Pulmonary artery endothelial cell (primary cell): ENCODE measurements at places on chromosomes 13 and 19. TPM values are rescaled to one million over a fixed set of nuclear protein-coding genes. Genes with fewer than 3 reads are reported as not detected.

- peak; percentile 73 for DNase-seq
Observed at GRCh38 chr19:15452111-15453047, 2.6 kb upstream of the WIZ start.

- DNase-seq: no peak
Observed at GRCh38 chr19:43624933-43625332, 5.5 kb upstream of the ZNF428 start.

The IZUMO2 gene
- not detected in 2 replicates for total RNA-seq

- DNase-seq: no peak
Observed at GRCh38 chr13:66343224-66343828, 886.8 kb downstream of the PCDH9 start.

The DAZAP1 gene
- 94.8 and 106 TPM in 2 replicates for total RNA-seq

DNA sequence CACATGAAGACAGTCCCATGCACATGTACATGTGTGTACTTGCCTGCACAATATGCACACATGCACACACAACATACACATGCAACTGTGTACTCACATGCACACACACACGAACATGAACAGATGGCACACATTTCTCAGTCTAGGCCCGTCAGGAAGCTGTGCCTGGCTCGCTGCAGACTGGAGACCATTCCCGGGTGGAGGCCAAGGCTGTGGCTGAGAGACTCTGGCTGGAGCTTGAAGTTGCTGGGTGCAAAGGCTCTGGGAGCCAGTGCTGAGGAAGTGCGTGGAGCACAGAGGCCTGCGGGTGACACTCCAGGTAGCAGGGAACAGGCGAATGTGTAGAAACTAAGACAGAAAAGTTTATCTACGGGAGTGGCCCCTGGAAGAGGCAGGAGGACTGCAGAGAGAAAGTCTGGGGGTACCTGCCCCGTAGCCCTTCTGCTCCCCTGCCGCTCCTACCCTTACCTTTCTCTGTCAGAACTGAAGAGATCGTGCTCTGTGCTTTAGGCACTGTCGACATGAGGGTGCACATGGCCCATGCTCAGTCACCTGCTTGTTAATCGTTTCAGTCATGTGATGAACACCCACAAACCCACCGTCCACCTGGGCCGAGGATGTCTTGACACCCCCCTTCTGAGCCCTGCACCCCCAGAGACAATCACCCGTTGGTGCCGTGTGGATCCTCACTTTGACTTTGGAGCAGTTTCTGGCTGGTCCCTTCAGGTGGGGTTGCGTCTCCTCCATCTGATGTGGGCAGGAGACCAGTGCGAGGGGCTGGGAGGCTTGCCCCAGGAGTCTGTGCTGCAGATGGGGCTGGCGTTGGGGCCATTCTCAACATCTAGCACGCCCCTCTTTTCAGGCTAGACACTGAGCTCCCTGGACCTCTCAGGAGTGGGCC lies 69.4 kb downstream of the TEX29 start:
- no peak for DNase-seq

- no peak for DNase-seq
Observed at GRCh38 chr13:113579686-113580085, 4.9 kb upstream of the TFDP1 start.

The HSPB6 gene
- 0.20 and 0.67 TPM in 2 replicates for total RNA-seq

The RINL gene
- 8.8 and 11.7 TPM in 2 replicates for total RNA-seq

DNA sequence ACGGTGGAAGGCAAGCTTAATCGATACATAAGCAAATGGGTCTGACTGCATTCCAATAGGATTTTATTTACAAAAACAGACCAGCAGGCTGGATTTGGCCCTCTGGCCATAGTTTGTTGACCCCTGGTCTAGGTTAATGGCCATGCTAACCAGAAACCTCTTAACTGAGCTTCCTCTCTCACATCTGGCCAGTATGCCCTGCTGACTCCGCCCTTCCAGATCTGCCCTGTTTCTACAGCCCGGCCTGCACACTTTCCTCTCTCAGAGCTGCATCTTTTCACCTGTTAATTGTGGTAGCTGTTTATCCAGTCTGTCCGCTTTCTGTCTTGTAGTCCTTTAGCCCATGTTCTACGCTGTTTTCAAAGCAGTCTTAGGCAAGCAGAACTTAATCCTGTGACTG lies 25.6 kb downstream of the EDNRB start:
- DNase-seq: no peak

GRCh38 chr13:99577934-99578917 lies 77.0 kb downstream of the TM9SF2 start:
- DNase-seq: no peak

DNA sequence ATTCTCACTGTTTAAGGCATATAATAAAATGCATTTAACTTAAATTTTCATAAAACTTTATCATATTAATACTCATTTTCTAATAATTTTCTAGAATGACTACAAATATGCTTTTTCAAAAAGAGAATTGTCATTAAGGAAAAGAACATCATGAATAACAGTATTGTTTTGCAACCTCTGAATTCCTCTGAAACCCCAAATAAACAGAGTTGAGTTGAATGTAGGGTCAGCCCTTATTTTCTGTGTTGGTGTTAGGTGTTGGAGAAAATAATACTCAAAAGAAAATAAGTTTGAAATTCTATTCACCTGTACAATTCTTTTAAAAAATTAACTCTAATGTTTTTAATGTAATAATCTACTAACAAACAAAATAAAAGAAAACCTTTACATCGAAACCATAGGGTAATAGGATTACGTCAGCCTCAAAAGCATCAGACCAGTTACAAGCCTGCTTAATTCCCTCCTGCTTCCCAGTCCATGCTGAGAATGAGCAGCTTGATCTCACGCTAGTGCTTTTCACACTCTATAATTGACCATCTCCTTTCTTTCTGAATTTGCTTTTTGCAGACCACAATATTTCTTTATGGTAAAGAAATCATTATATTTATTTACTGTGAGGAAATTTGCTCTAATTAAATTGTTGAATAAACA lies 160.9 kb downstream of the PCDH9 start:
- DNase-seq: no peak

The GTF2F1 gene
- 56.8 and 65.9 TPM in 2 replicates for total RNA-seq

- no peak for DNase-seq
Observed at GRCh38 chr19:10288662-10289166, 1.0 kb upstream of the ICAM5 start.

- DNase-seq: no peak
Observed at GRCh38 chr13:73945871-73946270, 188.3 kb downstream of the KLF12 start.

- DNase-seq: no peak
Observed at GRCh38 chr13:29255567-29255966, 339.9 kb downstream of the SLC7A1 start.

GRCh38 chr13:79749984-79750551 lies 269.1 kb downstream of the NDFIP2 start:
- peak; percentile 75 for DNase-seq

- no peak for DNase-seq
Observed at GRCh38 chr13:113324398-113324797, 27.4 kb downstream of the LAMP1 start.

GRCh38 chr19:49116544-49116943 lies 2.4 kb downstream of the LIN7B start:
- DNase-seq: no peak

DNA sequence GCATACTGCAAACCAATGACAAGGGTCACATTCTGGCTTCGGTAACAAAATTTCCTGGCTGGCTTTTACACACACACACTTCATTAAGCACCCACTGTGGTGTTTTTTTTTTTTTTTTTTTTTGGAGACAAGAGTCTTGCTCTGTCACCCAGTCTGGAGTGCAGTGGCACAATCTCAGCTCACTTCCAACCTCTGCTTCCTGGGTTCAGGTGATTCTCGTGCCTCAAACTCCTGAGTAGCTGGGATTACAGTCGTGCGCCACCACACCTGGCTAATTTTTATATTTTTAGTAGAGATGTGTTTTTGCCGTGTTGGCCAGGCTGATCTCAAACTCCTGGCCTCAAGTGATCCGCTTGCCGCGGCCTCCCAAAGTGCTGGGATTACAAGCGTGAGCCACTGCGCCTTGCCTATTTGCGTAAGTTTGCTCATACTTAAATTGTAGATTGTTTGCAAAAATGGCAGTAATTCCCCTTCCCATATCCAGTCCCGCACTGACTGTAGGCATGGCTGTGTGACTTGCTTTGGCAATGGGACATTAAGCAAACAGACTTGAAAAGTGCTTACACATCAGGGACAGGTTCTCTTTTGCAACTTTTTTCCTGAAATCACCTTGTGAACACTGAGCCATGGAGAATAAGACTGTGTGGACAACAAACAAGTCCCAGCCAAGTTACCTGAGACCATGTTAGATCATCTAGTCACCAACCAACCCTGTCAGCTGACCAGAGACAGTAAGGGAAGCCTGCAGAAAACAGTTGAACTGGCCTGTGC lies 42.1 kb upstream of the EBPL start:
- DNase-seq: no peak

- DNase-seq: no peak
Observed at GRCh38 chr13:107942030-107942617, 273.2 kb downstream of the LIG4 start.

- no peak for DNase-seq
Observed at GRCh38 chr13:107572156-107572555, 643.2 kb downstream of the LIG4 start.

DNA sequence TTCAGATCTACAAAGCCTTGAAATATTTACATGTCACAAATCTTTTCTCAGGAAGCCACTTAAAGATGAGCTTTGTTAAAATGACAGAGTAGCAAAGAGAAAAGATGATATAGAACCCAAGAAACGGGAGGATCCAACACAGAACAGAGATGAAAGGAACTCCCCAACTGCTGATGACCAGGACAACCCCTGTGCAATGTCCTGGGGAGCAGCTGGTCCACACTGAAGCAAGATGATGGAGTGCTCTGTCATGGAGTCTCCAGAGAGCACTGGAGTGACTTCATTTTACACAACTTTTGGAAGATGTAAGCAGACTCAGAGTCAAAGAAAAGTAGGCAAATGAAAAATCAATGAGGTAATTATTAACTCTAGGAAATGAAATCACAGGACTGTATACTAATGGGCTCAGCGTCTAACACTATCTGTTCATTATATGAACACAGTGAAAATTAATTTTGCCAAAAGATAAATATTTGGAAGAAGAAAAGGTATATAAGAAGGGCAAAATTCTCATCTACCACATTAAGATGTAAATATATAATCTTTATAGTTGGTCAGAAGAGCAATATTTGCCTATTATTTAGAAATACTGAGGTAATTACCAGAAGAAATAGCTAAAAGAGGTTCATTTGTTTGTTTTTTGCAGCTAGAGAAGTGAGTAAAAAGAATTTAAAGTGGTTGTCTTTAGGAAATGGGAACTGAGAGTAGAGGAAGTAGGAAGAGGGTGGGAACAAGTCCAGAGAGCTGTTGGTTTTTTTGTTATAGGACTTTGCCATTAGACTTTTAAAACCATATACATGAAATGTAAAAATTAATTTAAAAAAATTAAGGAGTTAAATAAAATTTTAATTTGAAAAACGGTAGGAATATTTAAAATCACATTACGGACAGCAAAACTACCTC lies 30.5 kb downstream of the MTRF1 start:
- no peak for DNase-seq

DNA sequence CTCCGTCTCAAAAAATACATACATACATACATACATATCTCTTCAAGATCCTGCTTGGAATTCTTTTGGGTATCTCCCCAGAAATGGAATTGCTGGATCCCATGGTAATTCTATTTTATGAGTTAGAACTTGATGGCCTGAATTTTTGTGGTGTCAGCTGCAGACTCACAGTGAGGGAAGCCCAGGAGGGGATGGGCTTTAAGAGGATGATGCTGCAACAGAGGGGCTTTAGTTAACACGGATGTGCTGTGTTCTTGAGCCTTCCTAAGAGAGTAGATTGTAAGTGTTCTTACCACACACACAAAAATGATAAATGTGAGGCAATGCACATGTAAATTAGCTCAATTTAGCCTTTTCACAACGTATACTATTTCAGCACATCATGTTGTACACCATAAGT lies 31.8 kb downstream of the CACNG6 start:
- no peak for DNase-seq

GRCh38 chr13:80374901-80375300 lies 34.0 kb upstream of the SPRY2 start:
- DNase-seq: no peak

DNA sequence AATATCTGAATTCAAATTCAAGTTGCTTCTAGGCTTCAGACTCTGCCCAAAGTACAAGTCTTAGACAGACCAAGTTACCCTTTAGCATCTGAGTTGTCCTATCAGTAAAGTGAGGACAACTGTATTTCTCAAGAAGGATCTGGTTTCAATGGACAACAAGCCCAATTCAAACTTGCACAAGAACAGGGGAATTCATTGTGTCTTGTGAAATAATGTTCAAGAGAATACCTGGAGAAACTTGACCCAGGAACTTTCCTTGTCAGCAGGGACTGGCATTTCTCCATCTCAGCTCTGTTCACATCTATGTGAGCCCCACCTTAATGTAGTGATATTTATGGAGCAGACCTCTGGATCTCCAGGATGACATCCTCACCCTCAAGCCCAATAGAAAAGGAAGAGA lies 894.9 kb upstream of the SLC10A2 start:
- DNase-seq: no peak

The ADGRE2 gene
- total RNA-seq: not detected in 2 replicates

DNA sequence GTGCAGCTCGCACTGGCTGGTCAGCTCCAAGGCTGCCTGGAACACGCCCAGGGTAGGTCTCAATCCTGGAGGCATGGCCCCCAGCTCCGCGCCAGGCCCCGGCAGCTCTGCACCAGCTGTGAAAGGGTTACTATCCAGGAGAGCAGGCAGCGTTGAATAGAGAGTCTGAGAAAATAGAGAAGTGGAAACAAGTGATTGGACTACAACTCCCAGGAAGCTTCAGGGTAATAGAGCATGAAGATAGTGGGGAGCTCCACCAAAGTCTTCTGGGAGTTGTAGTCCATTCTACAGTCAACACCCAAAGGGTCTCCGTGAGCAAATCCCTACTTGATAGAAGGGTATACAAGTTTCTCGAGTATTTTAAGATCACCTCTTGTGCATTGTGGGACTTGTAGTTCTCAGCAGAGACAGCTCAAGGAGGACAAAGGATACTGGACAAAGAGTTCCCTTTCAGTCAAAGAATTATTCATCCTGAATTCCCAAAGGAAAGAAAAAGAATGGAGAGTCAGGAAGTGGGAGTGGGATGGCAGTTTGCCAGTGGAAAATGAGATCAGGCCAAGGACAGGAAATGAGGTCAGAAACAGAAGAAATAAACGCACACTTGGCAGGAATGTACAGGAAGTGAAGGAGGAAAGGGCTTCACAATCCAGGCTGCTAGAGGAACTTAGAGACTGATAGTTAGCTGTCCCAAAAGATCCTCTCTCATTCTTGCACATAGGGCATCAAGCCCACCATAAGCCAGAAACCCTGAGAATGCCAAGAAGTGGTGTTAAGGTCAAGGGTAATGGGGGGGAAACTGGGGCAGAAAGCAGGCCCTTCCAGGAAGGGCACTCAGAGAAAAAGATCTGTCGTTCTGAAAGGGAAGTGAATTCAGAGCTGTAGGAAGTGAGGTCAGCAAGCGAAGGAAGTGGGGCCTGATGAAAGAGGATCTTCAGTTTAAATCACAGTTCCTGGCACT lies 5.5 kb upstream of the MAMSTR start:
- peak; percentile 99 for DNase-seq

The CEACAM4 gene
- not detected in 2 replicates for total RNA-seq

DNA sequence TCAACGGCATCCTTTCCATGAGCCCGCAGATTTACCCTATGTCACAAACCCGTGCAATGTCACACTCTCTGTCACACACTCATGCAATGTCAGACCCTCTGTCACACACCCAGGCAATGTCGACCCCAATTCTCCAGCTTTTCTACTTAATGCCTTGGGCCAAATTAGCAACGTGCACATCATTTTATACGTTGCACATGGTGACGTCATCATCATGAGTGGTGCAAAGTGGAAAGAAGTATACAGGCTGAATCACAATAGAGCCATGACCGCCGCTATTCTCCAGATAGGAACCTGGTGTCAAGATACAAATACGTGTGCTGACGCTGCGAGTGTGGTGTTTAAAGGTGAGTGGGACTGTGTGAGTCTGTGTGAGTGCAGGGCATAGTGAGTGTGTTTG lies 21.7 kb upstream of the ZNF845 start:
- no peak for DNase-seq
